Activated CD8-positive, alpha-beta T cell treated with anti-CD3 and anti-CD28 coated beads, Interleukin-2, amount 10 ng/mL, durations not matched to agents 7 days and 5 days (primary cell): ENCODE measurements at places on chromosomes 2 and 18.

- H3K27me3 ChIP-seq, result no peaks in the 10 kb centered on the region
- H3K36me3 ChIP-seq, result no peaks in the 10 kb centered on the region
- no peak for DNase-seq
- H3K4me1 ChIP-seq, result no peaks in the 10 kb centered on the region
- H3K4me3 ChIP-seq, result no peak overlapping the region
Observed at GRCh38 chr2:6072768-6073167, 380.6 kb downstream of the SOX11 start.

GRCh38 chr2:23601301-23601965 is 216.5 kb downstream of the KLHL29 start:
- peaks cover 3% of the 10 kb centered on the region for H3K4me1 ChIP-seq
- H3K27ac ChIP-seq, result no peak overlapping the region
- DNase-seq, result no peak
- peaks cover 2% of the 10 kb centered on the region for H3K36me3 ChIP-seq
- no peak overlapping the region for H3K4me3 ChIP-seq

GRCh38 chr18:38957736-38958135 is 1392.1 kb upstream of the CELF4 start:
- H3K36me3 ChIP-seq, result no peaks in the 10 kb centered on the region
- no peak for DNase-seq
- peaks cover 4% of the 10 kb centered on the region for H3K4me1 ChIP-seq
- H3K4me3 ChIP-seq, result no peak overlapping the region
- no peaks in the 10 kb centered on the region for H3K27me3 ChIP-seq
- no peak overlapping the region for H3K27ac ChIP-seq

GRCh38 chr2:74843433-74843832 is 9.5 kb downstream of the HK2 start:
- peak overlapping the region; percentile 56 for H3K4me3 ChIP-seq
- DNase-seq, result no peak
- H3K4me1 ChIP-seq, result peaks cover 94% of the 10 kb centered on the region
- H3K27ac ChIP-seq, result peak overlapping the region; percentile 78
- H3K36me3 ChIP-seq, result peaks cover 43% of the 10 kb centered on the region

DNA sequence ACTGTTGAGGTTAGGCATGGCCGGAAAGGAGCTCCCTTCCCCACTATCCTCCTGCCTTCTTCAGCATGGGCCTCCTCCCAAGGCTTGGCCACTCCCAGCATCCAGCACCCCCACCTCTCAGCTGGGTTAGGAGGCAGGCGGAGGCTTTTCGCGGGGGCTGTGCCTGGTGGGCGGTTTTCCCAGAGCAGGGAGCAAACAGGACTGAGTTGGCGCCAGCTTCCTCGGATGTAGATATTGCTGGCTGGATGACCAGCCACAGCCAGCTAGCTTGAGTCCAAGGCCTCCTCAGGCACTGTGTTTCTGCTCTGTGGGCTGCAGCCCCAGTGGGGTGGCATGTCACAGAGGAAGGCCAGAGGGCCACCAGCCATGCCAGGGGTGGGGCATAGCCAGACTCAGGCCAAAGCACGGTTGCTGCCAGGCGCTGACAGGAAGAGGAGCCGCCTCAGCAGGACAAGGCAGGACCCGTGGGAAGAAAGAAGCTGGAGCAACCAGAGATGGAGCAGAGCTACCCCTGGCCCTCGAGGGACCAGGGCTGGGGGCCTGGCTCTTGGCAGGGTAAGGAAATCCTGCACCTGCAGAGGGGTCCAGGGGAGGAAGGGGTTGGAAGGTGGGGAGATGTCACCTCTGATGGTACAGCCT is at the start of gene TCF23:
TSS of gene TCF23 (plus strand) at position 204 of the 639 bp plus-strand sequence. CDS start at position 334, 130 bp downstream.
- H3K4me3 ChIP-seq, result no peak within 1 kb of the TSS
- H3K4me1 ChIP-seq, result no peaks in the 10 kb centered on the region
- no peak within 1 kb of the TSS for H3K27ac ChIP-seq

DNA sequence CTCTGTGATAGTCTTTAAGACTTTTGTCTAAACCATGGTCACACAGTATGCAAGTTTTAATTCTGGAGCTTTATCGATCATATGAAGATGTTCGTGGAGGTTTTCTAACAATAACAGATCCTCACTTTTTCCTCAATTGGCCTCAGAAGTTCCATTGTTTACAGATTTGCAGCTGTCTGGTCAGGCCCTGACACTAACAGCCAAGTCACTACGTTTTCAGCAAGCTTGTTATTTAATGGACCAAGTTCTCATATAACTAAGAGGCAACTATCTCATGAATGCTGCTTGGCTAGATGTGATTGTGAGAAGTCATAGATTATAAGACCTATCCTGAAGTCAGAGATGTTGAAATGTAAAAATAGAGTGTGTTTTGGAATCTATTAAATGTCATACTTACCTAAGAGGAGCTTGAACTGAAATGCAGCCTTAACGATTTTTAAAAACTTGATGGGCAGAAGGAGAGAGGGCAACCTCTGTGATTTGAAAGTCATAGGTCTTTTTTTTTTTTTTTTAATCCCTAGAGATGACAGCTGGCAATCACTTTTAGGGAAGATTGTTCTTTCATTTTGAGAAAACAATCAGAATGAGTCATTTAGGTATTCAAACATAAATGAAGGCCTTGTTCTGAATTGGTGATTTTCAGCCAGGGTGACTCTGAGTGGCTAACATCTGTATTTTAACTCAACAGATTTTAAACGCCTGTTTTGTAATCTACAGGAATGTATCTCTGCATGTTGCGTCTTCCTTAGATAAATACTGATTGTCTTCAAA is 48.4 kb upstream of the NEMP2 start:
- no peaks in the 10 kb centered on the region for H3K27me3 ChIP-seq
- no peak overlapping the region for H3K4me3 ChIP-seq
- no peak for DNase-seq
